Panc1 (cell line): ENCODE measurements at places on chromosomes 5 and 9.

GRCh38 chr5:155872629-155873220 is 454.2 kb upstream of the SGCD start:
- DNase-seq, result no peak

- no peak for DNase-seq
Measured at GRCh38 chr5:144369006-144369405, 198.3 kb downstream of the KCTD16 start.

DNA sequence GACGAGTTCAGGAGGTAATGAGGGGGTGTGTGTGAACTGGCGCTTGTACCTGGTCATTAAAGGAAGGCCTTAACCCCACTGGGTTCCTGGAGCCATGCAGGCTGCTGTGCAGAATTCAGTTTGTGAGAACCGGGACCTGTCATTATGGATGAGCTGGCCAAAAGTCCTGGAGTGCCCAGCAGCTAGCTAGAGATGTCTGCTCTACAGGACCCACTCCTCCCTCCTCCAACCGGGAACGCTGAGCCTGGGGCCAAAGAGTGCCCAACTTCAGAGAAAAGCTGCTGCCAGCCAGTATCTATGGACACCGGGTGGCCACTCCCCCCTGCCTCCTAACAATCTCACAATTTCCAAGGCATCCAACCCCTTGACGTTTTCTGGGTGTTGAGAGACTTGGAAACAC is 1.2 kb downstream of the ENTREP1 start:
- no peak for DNase-seq

DNA sequence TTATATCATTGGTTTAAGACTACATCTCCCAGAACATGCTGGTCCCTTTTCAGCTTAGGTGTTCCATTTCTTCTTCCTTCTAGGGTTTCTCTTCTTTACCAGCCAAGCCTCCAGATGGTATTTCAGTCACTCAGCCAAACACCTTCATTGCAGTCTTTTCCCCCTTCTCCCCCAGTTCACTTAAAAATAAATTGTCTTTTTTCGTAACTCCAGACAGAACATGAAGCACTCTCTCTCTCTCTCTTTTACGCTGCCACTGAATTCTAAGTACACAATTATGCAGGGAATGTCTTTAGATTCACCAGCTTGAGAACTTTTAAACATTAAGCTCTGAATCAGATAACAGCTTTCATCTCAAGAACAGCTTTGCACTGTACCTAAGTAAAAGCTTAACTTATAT is 419.7 kb upstream of the BRINP1 start:
- no peak for DNase-seq

DNA sequence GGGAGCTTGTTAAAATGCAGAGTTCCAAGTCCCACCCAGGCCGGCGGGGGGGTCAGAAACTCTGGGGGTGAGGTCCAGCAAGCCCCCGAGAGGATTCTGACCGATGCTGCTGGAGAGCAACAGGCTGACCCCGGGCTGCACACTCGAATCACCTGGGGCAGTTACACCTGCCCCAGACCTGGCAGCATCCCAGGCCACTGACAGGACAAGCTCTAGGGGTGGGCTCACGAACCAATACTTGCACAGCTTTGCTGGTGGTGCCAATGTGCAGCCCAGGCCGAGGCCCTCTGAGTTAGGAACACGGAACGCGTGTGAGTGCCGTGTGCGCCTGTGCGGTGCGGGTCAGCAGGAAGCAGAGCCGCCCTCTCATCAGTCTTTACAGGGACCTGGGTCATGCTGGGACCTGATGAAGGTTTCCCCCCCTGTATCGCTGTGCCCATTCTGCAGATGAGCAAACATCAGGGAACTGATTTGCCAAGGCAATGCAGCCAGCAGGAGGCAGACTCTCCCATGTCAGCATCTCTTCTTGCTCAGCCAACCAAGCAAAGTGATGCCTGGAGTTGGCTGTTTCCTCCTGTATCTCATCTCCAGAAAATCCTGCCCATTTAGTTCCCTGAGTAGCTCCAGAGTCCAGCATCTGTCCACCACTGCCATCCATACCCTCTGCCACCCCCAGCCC is 16.3 kb downstream of the FAM163B start:
- no peak for DNase-seq

GRCh38 chr9:132698989-132699388 is 28.7 kb downstream of the GTF3C4 start:
- DNase-seq, result no peak

- no peak for DNase-seq
Measured at GRCh38 chr5:15376088-15376487, 123.9 kb upstream of the FBXL7 start.
